Activated CD4-positive, alpha-beta T cell treated with anti-CD3 and anti-CD28 coated beads, Interleukin-2, amount 10 ng/mL, durations not matched to agents 24 days and 14 days (primary cell): ENCODE measurements at places on chromosomes 2 and 18. TPM values are rescaled to one million over a fixed set of nuclear protein-coding genes. Genes with fewer than 3 reads are reported as not detected.
A peak's percentile ranks its signal among the peaks of the same experiment; 100 is the strongest.

DNA sequence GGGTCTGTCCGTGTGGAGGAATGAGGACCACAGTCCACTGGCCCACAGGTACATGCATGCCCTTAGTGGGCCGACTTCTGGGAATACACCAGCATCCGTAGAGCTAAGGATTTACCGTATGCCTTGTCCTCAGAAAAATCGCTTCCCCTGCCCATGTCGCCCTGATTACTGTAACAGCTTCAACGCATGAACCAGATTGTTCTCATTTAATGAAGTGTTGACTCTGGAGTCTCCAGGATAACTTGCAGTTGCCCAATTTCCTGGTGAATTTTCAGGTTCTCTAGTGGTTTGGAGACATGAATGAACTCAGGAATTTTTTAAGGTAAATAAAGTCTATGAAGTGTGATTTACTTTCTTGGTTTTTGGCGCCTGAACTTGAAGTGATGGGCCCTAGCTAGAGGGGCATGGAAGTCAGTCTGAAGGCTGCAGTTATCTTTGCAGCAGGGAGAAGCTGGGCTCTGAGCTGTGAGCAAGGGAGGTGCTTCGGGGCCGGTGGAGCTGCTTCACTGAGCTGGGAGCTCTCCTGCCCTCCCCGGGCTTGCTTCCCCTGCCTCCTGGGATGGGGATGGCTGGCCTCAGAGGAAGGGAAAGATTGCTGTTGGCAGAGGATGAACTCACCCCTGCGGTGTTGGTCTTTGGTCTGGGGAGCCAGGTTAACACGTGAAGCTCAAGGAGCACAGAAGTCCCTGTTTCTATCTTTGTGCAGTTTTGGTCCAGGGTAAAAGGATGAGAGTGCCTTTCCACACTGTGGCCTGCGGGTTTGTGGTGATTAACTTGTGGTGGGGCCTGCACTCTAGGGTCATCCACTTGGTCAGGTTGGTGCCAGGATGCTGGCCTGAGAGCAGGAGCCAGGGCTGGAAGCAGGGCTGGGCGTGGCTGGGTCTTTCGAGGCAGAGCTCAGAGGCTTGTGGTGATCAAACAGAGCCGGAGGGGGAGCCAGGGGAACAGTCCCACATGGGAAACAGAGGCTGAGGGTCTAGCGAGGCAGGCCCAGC is 28.1 kb downstream of the TCF7L1 start:
- no peaks in the 10 kb centered on the region for H3K4me1 ChIP-seq
- no peak overlapping the region for H3K27ac ChIP-seq
- H3K27me3 ChIP-seq = peaks cover 2% of the 10 kb centered on the region
- no peaks in the 10 kb centered on the region for H3K36me3 ChIP-seq

DNA sequence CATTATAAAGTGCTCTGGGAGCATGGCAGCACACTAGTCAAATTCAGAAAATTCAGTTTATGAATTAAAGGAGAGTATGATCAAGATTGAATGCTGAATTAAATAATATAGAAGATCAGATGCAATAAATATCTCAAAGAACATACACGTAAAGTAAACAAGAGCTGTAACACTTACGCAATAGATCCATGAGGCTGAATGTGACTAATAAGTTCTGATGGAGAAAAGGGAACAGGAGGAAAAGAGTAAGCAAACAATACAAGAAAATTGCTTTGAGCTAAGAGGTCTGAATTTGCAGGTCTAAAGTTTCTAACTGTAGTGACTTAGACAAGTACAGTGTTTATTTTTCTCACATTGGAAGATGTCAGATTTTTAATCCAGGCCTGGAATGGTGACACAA is 646.7 kb upstream of the ZNF804A start:
- H3K27ac ChIP-seq = no peak overlapping the region
- H3K27me3 ChIP-seq = no peaks in the 10 kb centered on the region
- H3K36me3 ChIP-seq = no peaks in the 10 kb centered on the region
- no peak overlapping the region for H3K4me3 ChIP-seq
- no peak for DNase-seq
- no peaks in the 10 kb centered on the region for H3K4me1 ChIP-seq

DNA sequence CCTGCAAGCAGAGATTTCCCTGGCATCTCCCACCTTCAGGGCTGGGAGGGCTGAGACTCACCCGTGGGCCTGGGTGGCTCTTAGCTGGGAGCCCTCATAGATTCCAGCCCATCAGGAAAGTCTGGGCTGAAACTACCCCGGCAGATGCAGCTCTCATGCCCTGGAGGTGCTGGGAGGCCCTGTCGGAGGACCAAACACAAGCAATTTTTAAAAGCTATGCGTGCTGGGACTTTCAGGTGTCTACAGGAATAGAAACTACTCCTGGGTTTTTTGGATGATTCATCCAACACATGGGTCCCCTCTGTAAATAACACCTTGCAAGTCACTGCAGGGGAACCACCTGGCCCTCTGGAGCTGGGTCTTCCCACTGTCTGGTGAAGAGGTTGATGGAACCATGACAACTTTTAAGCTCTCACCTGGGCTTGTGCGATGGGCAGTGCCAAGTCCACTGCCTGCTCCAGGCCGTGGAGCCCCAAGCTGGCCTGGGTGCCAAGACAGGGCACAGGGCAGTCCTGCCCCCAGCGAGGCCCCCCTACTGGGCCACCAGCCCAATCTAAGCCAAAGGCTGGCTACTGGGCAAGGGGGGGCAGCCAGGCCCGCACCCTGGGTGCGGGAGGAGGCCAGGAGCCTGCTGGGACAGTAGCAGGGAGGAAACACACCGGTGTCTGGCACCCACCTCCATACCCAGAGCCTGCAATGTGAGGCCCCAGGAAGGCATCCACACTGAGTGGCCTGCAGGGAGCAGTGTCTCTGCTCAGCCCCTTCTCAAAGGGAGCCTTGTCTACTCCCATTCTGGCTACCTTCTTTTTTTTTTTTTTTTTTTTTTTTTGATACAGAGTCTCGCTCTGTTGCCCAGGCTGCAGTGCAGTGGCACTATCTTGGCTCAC is 1.1 kb upstream of the GPR55 start:
- peaks cover 35% of the 10 kb centered on the region for H3K4me1 ChIP-seq
- H3K27ac ChIP-seq = peak overlapping the region; percentile 82
- no peaks in the 10 kb centered on the region for H3K36me3 ChIP-seq
- DNase-seq = peak; percentile 71

DNA sequence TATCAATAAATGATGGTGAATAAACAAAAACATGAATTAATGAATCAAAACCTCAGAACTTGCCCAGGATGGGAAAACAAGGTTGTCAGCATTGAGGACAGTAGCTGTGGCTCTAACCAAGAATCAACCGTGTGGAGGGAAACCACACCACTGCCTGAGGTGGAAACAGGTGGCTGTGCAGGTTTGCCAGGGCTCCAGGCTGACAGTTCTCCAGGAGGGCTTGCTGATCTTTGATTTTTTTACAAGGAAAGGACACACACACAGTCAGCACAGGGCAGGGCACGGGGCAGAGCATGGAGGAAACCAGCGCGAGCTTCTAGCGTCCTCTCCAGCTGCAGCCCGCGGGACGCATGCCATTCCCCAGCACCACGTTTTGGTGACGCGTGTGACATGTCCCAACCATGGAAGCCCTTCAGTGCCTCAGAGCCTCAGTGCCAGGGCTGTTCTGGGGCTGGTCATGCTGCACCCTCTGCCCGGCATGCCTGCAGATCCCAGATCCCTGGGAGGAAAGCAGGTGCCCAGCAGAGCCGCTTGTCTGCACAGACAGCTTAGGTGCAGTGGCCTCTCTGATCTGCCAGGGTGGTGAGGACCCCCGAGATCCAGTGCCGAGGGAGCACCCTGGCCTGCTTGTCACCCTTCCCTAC is 15.8 kb upstream of the AGXT start:
- no peak overlapping the region for H3K4me3 ChIP-seq
- no peak overlapping the region for H3K27ac ChIP-seq
- no peaks in the 10 kb centered on the region for H3K36me3 ChIP-seq
- H3K27me3 ChIP-seq = no peaks in the 10 kb centered on the region
- H3K4me1 ChIP-seq = no peaks in the 10 kb centered on the region

DNA sequence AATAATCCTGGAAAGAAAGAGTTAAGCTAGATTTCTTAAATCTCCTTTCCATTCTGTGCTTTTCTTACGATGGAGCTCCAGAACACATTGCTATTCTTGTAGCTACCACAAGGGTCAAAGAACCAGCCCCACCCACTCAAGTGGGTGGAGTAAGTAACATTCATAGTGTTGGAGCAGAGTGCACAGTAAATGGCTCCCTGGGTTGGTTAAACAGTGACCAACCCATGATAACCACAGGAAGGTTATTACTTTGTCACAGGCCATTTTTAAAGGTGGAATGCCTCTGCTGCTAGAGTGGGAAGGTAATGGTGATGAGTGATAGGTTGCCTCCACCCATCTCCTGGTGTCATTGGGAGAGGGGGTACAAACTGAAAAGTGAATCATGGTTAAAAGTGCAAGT is 13.9 kb downstream of the ARPC2 start:
- H3K27me3 ChIP-seq = no peaks in the 10 kb centered on the region
- peaks cover 83% of the 10 kb centered on the region for H3K36me3 ChIP-seq
- peaks cover 43% of the 10 kb centered on the region for H3K4me1 ChIP-seq
- H3K4me3 ChIP-seq = peak overlapping the region; percentile 77
- DNase-seq = peak; percentile 78
- peak overlapping the region; percentile 91 for H3K27ac ChIP-seq

GRCh38 chr2:211077216-211077767 is 520.9 kb downstream of the CPS1 start:
- no peak for DNase-seq
- no peaks in the 10 kb centered on the region for H3K27me3 ChIP-seq
- no peak overlapping the region for H3K27ac ChIP-seq
- no peak overlapping the region for H3K4me3 ChIP-seq
- H3K4me1 ChIP-seq = no peaks in the 10 kb centered on the region
- H3K36me3 ChIP-seq = no peaks in the 10 kb centered on the region

DNA sequence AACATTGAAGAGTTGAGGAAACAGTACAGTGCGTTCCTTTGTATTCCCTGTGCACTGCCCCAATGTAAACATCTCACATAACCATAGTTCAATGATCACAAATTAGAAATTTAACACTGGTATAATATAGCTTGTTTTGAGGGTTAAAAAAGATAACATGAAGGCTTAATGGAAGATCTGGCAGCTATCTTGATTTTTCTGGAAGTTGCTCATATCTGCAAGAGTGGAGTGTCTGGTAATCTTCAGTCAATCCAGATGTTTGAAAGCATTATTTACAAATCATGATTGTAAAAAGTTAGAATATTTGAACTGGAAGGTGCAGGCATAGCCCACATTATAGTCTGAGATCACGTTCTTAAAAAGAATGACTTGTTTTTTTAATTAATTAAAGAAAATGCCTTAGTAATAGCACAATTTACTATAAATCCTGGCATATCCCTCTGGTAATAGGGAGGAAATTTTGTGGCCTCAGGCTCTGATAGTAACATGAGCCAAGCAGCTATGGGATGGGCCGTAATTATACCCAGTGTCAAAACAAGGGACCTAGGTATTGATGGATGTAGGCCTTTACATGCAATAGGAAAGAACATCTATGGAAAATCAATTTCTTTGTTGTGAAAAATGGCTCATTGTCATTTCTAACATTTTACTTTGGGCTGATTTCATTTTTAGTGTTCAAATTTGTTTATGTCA is 418.0 kb downstream of the THSD7B start:
- no peak overlapping the region for H3K27ac ChIP-seq
- no peaks in the 10 kb centered on the region for H3K4me1 ChIP-seq
- H3K4me3 ChIP-seq = no peak overlapping the region

DNA sequence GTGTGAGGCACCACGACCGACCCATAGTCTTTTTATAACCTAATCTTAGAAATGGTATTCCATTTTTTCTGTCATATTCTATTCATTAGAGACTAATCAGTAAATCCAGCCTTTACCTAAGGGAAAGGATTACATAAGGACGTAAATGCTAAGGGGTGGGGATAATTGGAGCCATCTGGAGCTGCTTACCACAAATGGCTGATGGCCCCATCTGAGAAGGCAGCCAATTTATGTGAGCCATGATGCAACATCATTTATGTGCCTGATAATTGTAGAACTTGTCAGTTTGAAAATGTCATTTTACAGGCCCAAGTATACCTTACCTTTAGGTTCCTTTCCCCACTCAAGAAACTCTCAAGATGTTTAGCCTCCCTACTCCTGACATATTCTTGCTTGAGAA is 44.0 kb downstream of the ARHGEF33 start:
- H3K27me3 ChIP-seq = peaks cover 5% of the 10 kb centered on the region
- no peak for DNase-seq
- H3K27ac ChIP-seq = no peak overlapping the region
- no peak overlapping the region for H3K4me3 ChIP-seq
- H3K4me1 ChIP-seq = no peaks in the 10 kb centered on the region
- H3K36me3 ChIP-seq = no peaks in the 10 kb centered on the region

DNA sequence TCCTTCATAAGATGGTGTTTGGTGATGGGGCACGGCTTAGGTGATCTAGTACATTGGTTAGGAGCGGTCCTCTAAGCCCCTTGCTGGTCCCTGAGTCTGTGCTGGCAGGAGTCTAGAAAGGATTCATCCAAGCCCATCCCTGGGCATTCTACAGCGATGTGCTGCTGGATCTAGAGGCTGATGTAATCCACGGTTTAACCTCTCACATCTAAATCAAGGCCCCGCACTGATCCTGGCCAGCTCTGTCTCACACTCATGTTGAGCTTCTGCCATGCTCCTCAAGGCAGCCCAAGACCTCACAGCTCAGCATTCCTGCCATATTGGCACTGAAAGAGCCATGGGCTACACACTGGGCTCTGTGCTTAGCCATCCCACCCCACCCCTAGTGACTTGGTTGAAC is 664.8 kb downstream of the STK39 start:
- no peak overlapping the region for H3K27ac ChIP-seq
- no peaks in the 10 kb centered on the region for H3K36me3 ChIP-seq
- DNase-seq = no peak
- H3K4me1 ChIP-seq = no peaks in the 10 kb centered on the region
- no peak overlapping the region for H3K4me3 ChIP-seq
- no peaks in the 10 kb centered on the region for H3K27me3 ChIP-seq

DNA sequence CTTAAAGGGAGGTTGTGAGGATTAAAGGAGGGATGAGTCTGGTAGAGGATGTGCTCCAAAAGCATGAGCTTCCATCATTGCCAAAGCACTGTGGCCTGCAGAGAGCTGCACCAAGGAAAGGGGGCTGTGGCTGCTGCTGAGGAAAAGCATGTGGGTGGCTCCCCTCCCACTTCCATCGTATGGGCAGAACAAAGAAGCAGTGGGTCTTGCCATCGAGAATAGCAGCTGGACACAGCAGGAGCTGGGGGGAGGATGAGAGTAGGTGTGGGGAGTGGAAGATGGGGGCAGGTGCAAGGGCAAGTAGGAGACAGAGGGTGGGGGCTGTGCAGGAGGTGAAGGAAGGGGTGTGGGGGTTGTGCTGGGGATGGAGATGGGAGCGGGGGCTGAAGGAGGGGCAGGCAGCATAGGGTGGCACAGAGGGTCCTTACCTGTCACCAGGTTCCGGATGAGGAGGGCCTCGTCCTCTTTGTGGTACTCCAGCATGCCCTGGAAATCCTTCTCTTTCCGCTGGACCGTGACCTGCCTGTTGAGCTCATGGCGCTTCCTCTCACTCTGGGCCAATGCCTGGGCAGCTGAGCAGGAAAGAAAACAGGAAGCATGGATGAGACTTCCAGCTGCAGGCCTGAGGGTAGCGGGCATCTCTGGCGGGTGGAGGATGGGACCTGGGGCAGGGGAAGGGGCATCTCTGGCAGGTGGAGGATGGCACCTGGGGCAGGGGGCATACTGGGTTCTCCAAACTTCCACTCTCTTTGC is 33.6 kb upstream of the ACAA2 start:
- H3K4me1 ChIP-seq = peaks cover 5% of the 10 kb centered on the region
- no peak overlapping the region for H3K27ac ChIP-seq
- H3K36me3 ChIP-seq = no peaks in the 10 kb centered on the region

Gene PRKD3
- total RNA-seq = 20.2 and 21.9 TPM in 2 replicates

Gene ICOS
- total RNA-seq = 111 and 114 TPM in 2 replicates

Gene ME2
- total RNA-seq = 141 and 143 TPM in 2 replicates

Gene REV1
- total RNA-seq = 47.8 and 48.9 TPM in 2 replicates

Gene SCYGR4
- total RNA-seq = not detected in 2 replicates

Gene NEU4
- total RNA-seq = 1.0 and 1.2 TPM in 2 replicates

Gene ALK
- total RNA-seq = not detected in 2 replicates
